ENCODE measurements at places on chromosomes 1 and 21.

GRCh38 chr21:43687566-43688399 lies 28.4 kb downstream of the RRP1B start:
- H3K4me1 ChIP-seq: no peaks in the 10 kb centered on the region
- no peak for DNase-seq
- H3K27me3 ChIP-seq: no peaks in the 10 kb centered on the region
- peaks cover 57% of the 10 kb centered on the region for H3K36me3 ChIP-seq

- no peaks in the 10 kb centered on the region for H3K36me3 ChIP-seq
- H3K4me3 ChIP-seq: no peak overlapping the region
- peaks cover 18% of the 10 kb centered on the region for H3K27me3 ChIP-seq
- no peaks in the 10 kb centered on the region for H3K4me1 ChIP-seq
- no peak overlapping the region for H3K27ac ChIP-seq
Measured at GRCh38 chr1:230792691-230793462, 45.7 kb downstream of the CAPN9 start.

DNA sequence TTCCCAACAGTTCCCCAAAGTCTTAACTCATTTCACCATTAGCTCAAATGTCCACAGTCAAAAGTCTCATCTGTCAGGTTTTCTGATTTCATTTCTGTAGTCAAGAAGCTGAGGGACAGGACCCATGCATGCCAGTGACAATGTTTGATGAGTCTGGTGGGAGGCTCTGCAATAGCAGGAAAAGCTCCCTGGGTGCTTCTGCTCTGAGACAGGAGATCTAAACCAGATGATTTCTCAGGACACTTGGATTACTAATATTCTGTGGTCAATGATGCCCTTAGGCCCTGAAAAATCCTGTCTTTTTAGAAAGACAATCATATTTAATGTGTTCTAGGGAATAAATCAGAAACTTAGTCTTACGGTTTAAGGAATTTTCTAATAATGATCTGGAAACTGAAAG lies 56.4 kb downstream of the PCBP3 start:
- H3K27ac ChIP-seq: no peak overlapping the region
- no peak overlapping the region for H3K4me3 ChIP-seq
- no peak for DNase-seq
- H3K36me3 ChIP-seq: peaks cover 4% of the 10 kb centered on the region
- no peaks in the 10 kb centered on the region for H3K27me3 ChIP-seq
- H3K4me1 ChIP-seq: peaks cover 27% of the 10 kb centered on the region

GRCh38 chr1:15110128-15110866 lies 43.2 kb upstream of the TMEM51 start:
- no peak for DNase-seq
- no peak overlapping the region for H3K27ac ChIP-seq
- H3K4me1 ChIP-seq: peaks cover 5% of the 10 kb centered on the region
- H3K36me3 ChIP-seq: no peaks in the 10 kb centered on the region
- H3K27me3 ChIP-seq: peaks cover 10% of the 10 kb centered on the region

- H3K4me1 ChIP-seq: peaks cover 23% of the 10 kb centered on the region
- H3K4me3 ChIP-seq: no peak overlapping the region
- H3K27ac ChIP-seq: no peak overlapping the region
- H3K27me3 ChIP-seq: no peaks in the 10 kb centered on the region
Measured at GRCh38 chr1:116855773-116856201, 53.9 kb upstream of the PTGFRN start.

- DNase-seq: no peak
- H3K27ac ChIP-seq: no peak overlapping the region
- H3K36me3 ChIP-seq: no peaks in the 10 kb centered on the region
- no peaks in the 10 kb centered on the region for H3K27me3 ChIP-seq
- peaks cover 40% of the 10 kb centered on the region for H3K4me1 ChIP-seq
Measured at GRCh38 chr1:168488138-168488537, 55.7 kb downstream of the XCL2 start.

- peaks cover 90% of the 10 kb centered on the region for H3K27me3 ChIP-seq
- no peak overlapping the region for H3K27ac ChIP-seq
- H3K36me3 ChIP-seq: peaks cover 4% of the 10 kb centered on the region
- DNase-seq: no peak
- H3K4me3 ChIP-seq: no peak overlapping the region
- H3K4me1 ChIP-seq: peaks cover 2% of the 10 kb centered on the region
Measured at GRCh38 chr1:75129660-75129982, 4.6 kb upstream of the LHX8 start.

DNA sequence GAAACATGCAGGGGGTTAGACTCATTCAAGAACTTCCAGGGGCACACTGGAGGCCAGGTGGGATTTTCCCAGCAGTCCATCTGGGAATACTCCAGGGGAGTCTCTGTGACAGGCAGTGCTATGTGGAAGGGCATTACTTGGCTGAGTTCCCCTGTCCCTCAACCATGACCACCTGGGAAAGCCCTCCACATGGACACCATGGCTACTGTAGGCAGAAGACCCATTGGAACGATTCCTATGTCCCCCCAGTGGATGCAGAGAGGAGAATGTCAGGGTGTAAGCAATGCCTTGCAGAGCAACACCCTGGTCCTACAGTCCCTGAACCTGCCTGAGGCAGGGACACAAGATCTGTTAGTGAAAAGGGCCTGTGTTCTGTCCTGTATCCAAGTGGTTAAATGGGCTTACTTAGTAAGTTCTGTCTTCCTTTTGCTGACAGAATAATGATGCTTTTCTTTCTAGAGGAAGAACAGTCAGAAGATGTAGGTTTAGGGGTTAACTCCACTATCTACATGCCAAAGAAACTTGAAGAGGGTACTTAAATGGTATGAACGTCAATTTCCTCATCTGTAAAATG lies 13.4 kb downstream of the SLAMF1 start:
- H3K4me1 ChIP-seq: peaks cover 98% of the 10 kb centered on the region
- peaks cover 92% of the 10 kb centered on the region for H3K36me3 ChIP-seq
- no peaks in the 10 kb centered on the region for H3K27me3 ChIP-seq
- H3K4me3 ChIP-seq: peak overlapping the region; percentile 58
- H3K27ac ChIP-seq: peak overlapping the region; percentile 71

GRCh38 chr1:45772971-45773370 lies 22.5 kb upstream of the IPP start:
- H3K27me3 ChIP-seq: no peaks in the 10 kb centered on the region
- H3K4me1 ChIP-seq: no peaks in the 10 kb centered on the region

- H3K27me3 ChIP-seq: no peaks in the 10 kb centered on the region
- H3K4me1 ChIP-seq: peaks cover 27% of the 10 kb centered on the region
Measured at GRCh38 chr1:161311595-161312181, 1.9 kb upstream of the MPZ start.

- peaks cover 21% of the 10 kb centered on the region for H3K27me3 ChIP-seq
- no peaks in the 10 kb centered on the region for H3K36me3 ChIP-seq
- H3K4me3 ChIP-seq: no peak overlapping the region
- no peak for DNase-seq
Measured at GRCh38 chr1:30892671-30893073, 15.9 kb downstream of the SDC3 start.

DNA sequence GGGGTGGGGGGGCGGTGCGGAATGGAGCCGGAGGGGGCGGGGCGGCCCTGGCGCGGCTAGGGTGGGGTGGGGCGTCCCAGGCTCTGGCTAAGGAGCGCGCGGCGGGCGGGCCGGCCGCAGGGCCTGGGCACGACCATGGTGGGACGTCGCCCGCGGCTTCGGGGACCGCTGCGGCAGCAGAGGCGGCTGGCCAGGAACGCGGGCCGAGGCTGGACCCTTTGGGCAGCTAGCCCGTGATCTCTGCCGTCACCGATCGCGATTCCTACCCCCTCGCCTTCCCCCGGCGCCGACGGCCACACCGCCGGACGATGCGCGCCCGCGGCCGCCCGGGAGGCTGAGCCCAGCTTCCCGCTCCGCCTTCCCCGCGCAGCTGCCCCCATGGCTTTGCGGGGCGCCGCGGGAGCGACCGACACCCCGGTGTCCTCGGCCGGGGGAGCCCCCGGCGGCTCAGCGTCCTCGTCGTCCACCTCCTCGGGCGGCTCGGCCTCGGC lies at the start of gene MAP3K21:
MAP3K21 (plus strand) TSS at position 74 of the 491 bp plus-strand sequence; CDS start at position 379, 305 bp downstream.
- peaks cover 13% of the 10 kb centered on the region for H3K4me1 ChIP-seq
- H3K27me3 ChIP-seq: peaks cover 24% of the 10 kb centered on the region
- no peak within 1 kb of the TSS for H3K27ac ChIP-seq
- no peak for DNase-seq
- H3K36me3 ChIP-seq: no peaks in the 10 kb centered on the region
- peak within 1 kb of the TSS; percentile 70 for H3K4me3 ChIP-seq

- peaks cover 4% of the 10 kb centered on the region for H3K36me3 ChIP-seq
- H3K27ac ChIP-seq: peak overlapping the region; percentile 69
- no peaks in the 10 kb centered on the region for H3K27me3 ChIP-seq
- DNase-seq: no peak
- peaks cover 72% of the 10 kb centered on the region for H3K4me1 ChIP-seq
- peak overlapping the region; percentile 76 for H3K4me3 ChIP-seq
Measured at GRCh38 chr1:44724296-44724954, 6.5 kb downstream of the RNU5D-1 start.

- H3K4me3 ChIP-seq: no peak overlapping the region
- H3K27me3 ChIP-seq: no peaks in the 10 kb centered on the region
- H3K4me1 ChIP-seq: peaks cover 12% of the 10 kb centered on the region
- peaks cover 50% of the 10 kb centered on the region for H3K36me3 ChIP-seq
- DNase-seq: no peak
Measured at GRCh38 chr1:41015897-41016470, 5.5 kb downstream of the SLFNL1 start.

GRCh38 chr1:942864-943533 lies 16.1 kb downstream of the NOC2L start:
- H3K4me1 ChIP-seq: peaks cover 10% of the 10 kb centered on the region
- H3K27ac ChIP-seq: no peak overlapping the region
- no peak overlapping the region for H3K4me3 ChIP-seq
- peaks cover 9% of the 10 kb centered on the region for H3K36me3 ChIP-seq
- no peak for DNase-seq

- peak overlapping the region; percentile 97 for H3K27ac ChIP-seq
- H3K4me1 ChIP-seq: peaks cover 56% of the 10 kb centered on the region
- peak; percentile 49 for DNase-seq
- peak overlapping the region; percentile 93 for H3K4me3 ChIP-seq
Measured at GRCh38 chr1:13700521-13701270, 708 bp downstream of the PRDM2 start.

- no peak overlapping the region for H3K27ac ChIP-seq
Measured at GRCh38 chr21:20789729-20790500, 208.3 kb upstream of the NCAM2 start.

DNA sequence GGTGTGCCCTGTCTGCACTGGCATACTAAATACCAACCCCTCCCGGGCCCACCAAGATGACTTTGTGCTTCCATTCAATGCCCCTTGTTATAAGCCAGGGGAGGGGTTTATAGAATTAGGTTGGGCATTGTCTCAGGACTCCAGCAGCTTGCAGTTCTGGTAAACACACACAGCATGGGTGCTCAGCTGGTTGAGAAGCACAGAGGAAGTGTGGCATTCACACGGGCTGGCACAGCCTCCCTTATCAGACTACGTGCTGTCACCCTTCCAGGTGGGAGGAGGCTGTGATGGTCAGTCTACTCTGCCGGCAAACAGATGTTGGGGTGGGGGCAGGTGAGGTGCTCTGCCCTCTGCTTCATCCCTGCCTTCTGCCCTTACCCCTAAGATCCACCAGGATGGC lies 15.0 kb upstream of the SLC6A17 start:
- H3K4me3 ChIP-seq: no peak overlapping the region
- no peak for DNase-seq
- H3K27me3 ChIP-seq: peaks cover 40% of the 10 kb centered on the region
- H3K4me1 ChIP-seq: peaks cover 9% of the 10 kb centered on the region
- H3K36me3 ChIP-seq: no peaks in the 10 kb centered on the region
- H3K27ac ChIP-seq: no peak overlapping the region

DNA sequence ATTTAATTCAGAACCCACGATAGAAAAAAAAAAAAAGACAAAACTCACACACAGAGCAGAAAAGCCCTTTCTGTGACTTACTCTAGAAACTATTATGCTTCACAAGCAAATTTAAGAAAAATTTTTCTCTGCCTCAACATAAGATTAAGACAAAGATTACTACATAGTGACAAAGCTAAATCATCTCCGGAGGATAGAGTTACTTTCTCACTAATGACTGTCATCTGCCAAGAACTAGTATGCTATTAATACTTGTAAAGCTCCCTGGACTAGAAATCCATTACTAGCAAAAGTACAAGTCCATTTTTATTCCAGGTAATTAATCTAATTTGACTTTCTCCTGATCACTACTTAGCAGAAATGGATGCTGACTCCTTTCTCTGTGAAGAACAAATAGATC lies 25.9 kb downstream of the GREM2 start:
- DNase-seq: no peak
- no peaks in the 10 kb centered on the region for H3K27me3 ChIP-seq
- no peaks in the 10 kb centered on the region for H3K36me3 ChIP-seq
- H3K27ac ChIP-seq: no peak overlapping the region
